ENCODE measurements at places on chromosomes 6 and 20.

DNA sequence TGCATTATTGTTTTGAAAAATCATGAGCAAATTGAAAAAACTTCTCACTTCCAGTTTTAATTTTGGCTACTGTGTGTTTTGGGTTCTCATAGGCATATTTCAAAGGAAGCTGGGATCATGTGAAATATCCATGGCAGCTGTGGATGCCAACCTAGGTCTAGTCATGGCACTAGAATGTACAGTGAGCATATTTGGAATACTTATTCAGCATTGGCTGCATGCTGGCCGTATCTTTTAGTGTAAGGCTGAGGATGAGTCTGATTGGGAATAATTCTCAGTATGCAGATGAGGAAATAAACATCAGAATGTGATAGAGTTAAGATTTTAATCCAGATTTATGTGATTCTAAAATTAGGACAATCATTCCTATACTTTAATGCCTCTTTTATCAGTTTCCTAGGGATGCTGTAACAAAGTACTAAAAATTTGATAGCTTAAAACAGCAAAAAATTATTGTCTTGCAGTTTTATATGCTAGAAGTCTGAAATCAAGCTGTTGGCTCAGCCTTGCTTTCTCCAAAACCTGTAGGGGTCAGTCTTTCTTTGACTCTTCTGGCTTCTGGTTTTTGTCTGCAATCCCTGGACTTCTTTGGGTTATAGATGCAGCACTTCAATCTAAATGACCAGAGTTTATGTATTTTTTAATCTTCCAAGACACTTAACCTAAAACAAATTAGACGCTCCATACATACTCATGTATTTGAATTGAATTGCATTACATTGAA lies 37.7 kb upstream of the DEFB112 start:
- no peak for DNase-seq

DNA sequence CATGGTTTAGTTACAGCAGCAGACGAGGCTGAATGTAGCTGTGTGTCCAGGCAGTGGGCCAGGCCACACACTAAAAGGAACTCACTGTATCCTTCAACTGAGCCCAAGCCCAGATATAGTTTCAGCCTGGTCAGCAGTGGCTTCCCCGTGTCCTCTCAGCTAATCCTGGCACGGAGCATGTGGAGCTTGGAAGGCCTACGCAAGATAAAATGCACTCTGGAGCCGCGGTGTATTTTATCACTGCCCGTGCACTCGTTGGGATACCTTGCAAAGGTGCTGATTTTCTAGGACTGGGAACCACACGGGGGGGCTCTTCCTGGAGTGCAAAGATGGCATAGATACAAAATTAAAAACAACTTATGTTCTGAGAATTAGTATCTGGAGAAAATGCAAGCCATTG lies 48.4 kb upstream of the IYD start:
- no peak for DNase-seq

GRCh38 chr6:90485635-90486277 lies 101.1 kb downstream of the MAP3K7 start:
- no peak for DNase-seq

- no peak for DNase-seq
These were observed 327.9 kb upstream of the SOX4 start for GRCh38 chr6:21265730-21266044.

DNA sequence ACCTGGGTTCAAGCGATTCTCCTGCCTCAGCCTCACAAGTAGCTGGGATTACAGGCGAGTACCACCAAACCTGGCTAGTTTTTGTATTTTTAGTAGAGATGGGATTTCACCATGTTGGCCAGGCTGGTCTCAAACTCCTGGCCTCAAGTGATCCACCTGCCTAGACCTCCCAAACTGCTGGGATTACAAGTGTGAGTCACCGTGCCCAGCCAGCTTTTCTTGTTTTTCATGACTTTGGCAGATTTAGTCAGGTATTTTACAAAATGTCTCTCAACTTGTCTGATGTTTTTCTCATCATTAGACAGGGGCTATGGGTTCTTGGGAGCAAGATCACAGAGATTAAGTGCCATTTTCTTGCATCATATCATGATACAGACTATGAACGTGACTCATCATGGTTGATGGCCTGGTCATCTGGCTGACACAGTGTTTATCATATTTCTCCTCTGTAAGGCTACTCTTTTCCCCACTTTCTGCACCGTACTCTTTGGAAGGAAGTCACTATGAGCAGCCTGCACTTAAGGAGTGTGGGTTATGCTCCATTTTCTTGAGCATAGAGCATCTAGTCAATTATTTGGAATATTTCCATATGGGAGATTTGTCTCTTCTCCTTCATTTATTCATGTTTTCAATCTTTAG lies 67.8 kb downstream of the RNF182 start:
- DNase-seq, result no peak

- no peak for DNase-seq
These were observed 184.3 kb downstream of the TFAP2A start for GRCh38 chr6:10230531-10230930.

GRCh38 chr6:137827411-137827940 lies 39.6 kb upstream of the TNFAIP3 start:
- no peak for DNase-seq

DNA sequence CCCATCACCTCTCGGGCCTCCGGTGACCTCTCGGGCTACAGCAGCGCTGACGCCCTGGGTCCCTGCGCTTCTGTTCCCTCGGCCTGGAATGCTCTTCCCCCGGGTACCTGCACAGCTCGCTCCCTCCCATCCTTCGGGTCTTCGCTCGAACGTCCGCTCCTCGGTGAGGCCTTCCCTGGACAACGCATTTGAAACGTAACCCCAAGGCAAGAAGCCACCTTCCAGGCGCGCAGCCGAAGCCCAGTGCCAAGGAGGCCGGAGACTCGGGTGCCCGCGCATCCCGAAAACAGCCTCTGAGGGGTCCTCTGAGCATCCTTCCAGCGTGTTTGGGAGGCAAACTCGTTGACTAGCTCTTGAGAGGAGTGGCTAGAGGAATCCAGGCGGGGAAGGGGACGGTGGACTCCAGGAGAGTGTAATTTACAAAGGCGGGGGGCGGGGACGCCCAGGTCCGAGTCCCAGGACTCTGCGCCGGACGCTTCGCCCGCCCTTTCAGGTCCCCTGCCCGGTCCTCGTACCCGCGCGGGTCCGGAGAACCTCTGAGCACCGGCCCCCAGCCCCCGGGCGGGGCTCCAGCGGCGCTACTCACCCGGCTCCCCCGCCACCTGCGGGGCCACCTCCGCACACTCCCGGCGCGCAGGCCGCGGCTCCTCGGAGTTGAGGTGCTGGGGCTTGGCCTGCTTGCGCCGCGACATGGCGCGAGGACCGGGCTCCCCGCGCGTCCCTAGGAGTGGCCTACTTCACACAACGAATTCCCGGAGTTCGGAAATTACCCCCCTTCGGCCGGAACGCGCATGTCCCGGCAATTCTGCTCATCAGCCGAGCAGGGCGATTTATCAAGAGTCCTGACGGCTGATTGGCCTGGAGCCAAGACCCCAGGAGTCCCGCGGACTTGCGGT lies 86.8 kb downstream of the ZFP64 start:
- no peak for DNase-seq

DNA sequence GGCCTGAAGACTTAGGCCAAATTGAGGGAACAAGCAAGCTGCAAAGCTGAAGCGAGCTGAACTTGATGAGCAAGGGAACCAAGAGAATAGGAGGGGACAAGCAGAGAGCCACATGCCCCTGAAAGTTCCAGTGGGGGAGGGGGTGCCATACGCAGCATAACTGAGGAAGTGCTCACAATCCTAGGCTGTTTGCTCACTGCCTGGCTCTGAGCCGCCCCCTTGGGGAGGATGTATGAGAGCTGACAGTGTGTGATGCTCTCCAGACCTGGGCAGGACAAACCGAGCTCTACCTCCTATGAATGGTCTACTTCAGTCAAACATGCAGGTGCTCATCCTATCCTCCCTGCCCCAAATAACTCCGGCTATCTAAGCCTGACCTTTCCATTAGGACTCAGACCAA lies 52.1 kb downstream of the FAXC start:
- DNase-seq, result no peak

- DNase-seq, result no peak
These were observed 87.3 kb downstream of the CEP57L1 start for GRCh38 chr6:109182578-109182977.

DNA sequence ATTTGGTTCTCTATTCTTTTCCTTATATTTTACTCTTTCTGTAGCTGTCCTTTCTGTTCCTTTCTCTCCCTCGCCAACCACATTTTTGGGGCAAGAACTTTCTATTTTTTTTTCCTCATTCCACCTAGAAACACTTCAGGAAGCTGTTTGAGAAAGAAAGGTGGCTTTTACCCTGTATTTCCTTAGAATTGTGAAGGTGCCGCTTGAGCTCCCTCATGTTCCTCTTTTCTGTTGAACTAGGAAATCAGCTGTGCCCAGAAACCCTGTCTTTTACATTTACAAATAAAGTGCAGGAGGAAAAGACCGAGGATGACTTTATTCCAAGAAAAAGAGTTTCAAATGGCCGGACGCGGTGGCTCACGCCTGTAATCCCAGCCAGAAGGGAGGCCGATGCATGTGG lies 38.2 kb downstream of the OR2B2 start:
- DNase-seq, result no peak
